ENCODE measurements at places on chromosomes 11 and 22.

- H3K4me3 ChIP-seq, result no peak overlapping the region
- peaks cover 3% of the 10 kb centered on the region for H3K4me1 ChIP-seq
- H3K27me3 ChIP-seq, result no peaks in the 10 kb centered on the region
- peak; percentile 82 for DNase-seq
These were observed 21.2 kb downstream of the DAGLA start for GRCh38 chr11:61701242-61701886.

GRCh38 chr22:40567106-40567505 is 69.4 kb downstream of the MRTFA start:
- no peak overlapping the region for H3K4me3 ChIP-seq
- no peaks in the 10 kb centered on the region for H3K27me3 ChIP-seq

DNA sequence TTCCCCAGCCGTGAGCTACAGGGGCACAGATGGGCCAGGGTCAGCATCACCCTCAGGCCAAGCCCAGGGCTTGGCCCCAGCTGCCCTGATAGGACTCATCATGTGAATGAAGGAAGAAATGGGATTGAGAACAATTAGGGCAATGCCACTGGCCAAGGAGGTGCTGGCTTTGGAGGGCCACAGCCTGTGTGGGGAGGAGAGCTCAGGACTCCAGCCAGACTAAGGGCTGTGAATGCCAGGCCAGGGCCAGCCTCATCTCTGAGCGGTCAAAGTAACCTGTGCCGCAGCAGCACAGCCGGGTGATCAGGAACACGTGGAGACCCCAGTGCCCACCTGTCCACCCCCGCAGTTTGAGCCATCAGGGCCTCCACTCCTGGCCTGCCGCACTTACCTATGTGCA is 10.1 kb downstream of the CHID1 start:
- no peaks in the 10 kb centered on the region for H3K27me3 ChIP-seq
- H3K36me3 ChIP-seq, result peaks cover 13% of the 10 kb centered on the region
- no peak overlapping the region for H3K4me3 ChIP-seq
- no peaks in the 10 kb centered on the region for H3K4me1 ChIP-seq

GRCh38 chr11:106840947-106841346 is 177.3 kb downstream of the GUCY1A2 start:
- no peak overlapping the region for H3K4me3 ChIP-seq
- no peaks in the 10 kb centered on the region for H3K27me3 ChIP-seq

DNA sequence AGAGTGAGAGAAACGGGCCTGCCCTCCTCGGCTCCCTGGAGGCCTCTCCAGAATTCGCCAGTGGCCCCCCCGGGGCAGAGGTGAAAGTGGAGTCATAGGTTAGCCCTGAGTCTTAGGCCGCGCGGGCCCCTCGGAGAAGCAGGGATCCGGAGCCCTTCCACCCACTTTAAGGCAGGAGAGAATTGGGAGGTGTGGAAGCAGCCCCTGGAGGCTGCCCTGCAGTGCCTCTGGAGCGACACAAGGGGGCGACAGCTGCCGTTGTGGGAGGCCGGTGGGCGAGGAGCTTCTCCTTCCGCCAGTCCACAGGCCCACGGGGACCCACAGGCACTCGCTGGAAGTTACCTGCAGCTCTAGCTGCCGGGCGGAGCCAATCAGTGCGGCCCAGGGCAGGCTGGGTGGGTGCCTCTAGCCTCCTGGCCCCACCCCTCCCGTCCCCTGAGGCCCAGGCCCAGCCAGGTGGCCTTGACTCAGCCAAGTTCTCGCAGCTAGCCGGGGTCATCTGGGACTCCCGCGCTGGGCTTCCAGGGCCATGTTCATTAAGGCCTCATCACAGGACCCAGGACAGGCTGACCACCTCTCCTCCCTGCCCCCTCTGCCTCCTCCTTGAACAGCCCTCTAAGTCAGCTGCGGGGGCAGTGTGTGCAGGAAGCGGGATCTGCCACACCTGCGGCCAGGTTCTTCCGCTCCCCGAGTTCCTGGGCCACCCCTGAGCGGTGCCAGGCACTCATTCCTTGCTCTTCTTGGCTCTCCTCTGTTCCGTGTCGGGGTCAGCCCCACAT is 5.0 kb downstream of the DGKZ start:
- no peaks in the 10 kb centered on the region for H3K27me3 ChIP-seq
- H3K4me1 ChIP-seq, result peaks cover 6% of the 10 kb centered on the region
- H3K27ac ChIP-seq, result no peak overlapping the region
- no peaks in the 10 kb centered on the region for H3K36me3 ChIP-seq
- no peak overlapping the region for H3K4me3 ChIP-seq
